ENCODE measurements at places on chromosomes 7 and 10. TPM values are rescaled to one million over a fixed set of nuclear protein-coding genes. Genes with fewer than 3 reads are reported as not detected.

Gene PHKG1
- 1.0 TPM for total RNA-seq

Gene ZNF467
- 5.8 TPM for total RNA-seq

Gene PLXNA4
- 4.2 TPM for total RNA-seq

Gene RFC2
- 17.5 TPM for total RNA-seq

Gene CALML3
- 0.41 TPM for total RNA-seq

Gene TMEM248
- total RNA-seq, result 27.1 TPM

Gene AKR1D1
- total RNA-seq, result 0.05 TPM

Gene SFR1
- 7.9 TPM for total RNA-seq

Gene OPTN
- total RNA-seq, result 33.9 TPM

Gene TUBB8
- 1.8 TPM for total RNA-seq

Gene SAMD9
- total RNA-seq, result 7.1 TPM

Gene CHST15
- 20.8 TPM for total RNA-seq

Gene MACC1
- total RNA-seq, result 0.09 TPM

Gene ERV3-1
- 42.3 TPM for total RNA-seq

Gene EMX2
- 1.6 TPM for total RNA-seq

Gene VAX1
- 0.90 TPM for total RNA-seq

Gene STEAP2
- 10.7 TPM for total RNA-seq

Gene LHPP
- total RNA-seq, result 7.6 TPM

Gene ASB10
- 0.33 TPM for total RNA-seq

Gene CTAGE15
- total RNA-seq, result not detected

Gene KCNH2
- total RNA-seq, result 0.76 TPM

Gene RAB19
- total RNA-seq, result not detected

Gene NUPR2
- not detected for total RNA-seq

Gene CFAP46
- 2.7 TPM for total RNA-seq

Gene CLRN3
- not detected for total RNA-seq

Gene ASZ1
- total RNA-seq, result not detected

Gene TRIM74
- total RNA-seq, result 1.4 TPM

Gene TMEM236
- total RNA-seq, result 0.39 TPM

Gene IGF2BP3
- 73.2 TPM for total RNA-seq

Gene RELN
- 72.9 TPM for total RNA-seq

Gene NKX1-2
- total RNA-seq, result 0.05 TPM

Gene TRPV5
- 0.09 TPM for total RNA-seq

Gene POLR2J
- 52.8 TPM for total RNA-seq

Gene MLXIPL
- total RNA-seq, result 13.1 TPM

Gene DLG5
- total RNA-seq, result 23.5 TPM

Gene NCF1
- not detected for total RNA-seq

Gene HDAC9
- 24.5 TPM for total RNA-seq

Gene ACTR3C
- total RNA-seq, result 0.19 TPM

Gene FAM25A
- not detected for total RNA-seq

Gene PPP1R17
- total RNA-seq, result 17.6 TPM

Gene C10orf105
- 0.21 TPM for total RNA-seq

Gene ATP6V1F
- total RNA-seq, result 455 TPM

Gene CLCN1
- 0.16 TPM for total RNA-seq

Gene TUBAL3
- not detected for total RNA-seq

Gene RNF148
- 0.85 TPM for total RNA-seq

Gene FEZF1
- 0.45 TPM for total RNA-seq

Gene SLC26A3
- not detected for total RNA-seq

Gene MCM10
- total RNA-seq, result 0.27 TPM

Data from motor neuron (in vitro differentiated cells).